ENCODE measurements at places on chromosomes 2 and 18.

- no peak for DNase-seq
Measured at GRCh38 chr2:176583607-176584006, 314.4 kb downstream of the MTX2 start.

DNA sequence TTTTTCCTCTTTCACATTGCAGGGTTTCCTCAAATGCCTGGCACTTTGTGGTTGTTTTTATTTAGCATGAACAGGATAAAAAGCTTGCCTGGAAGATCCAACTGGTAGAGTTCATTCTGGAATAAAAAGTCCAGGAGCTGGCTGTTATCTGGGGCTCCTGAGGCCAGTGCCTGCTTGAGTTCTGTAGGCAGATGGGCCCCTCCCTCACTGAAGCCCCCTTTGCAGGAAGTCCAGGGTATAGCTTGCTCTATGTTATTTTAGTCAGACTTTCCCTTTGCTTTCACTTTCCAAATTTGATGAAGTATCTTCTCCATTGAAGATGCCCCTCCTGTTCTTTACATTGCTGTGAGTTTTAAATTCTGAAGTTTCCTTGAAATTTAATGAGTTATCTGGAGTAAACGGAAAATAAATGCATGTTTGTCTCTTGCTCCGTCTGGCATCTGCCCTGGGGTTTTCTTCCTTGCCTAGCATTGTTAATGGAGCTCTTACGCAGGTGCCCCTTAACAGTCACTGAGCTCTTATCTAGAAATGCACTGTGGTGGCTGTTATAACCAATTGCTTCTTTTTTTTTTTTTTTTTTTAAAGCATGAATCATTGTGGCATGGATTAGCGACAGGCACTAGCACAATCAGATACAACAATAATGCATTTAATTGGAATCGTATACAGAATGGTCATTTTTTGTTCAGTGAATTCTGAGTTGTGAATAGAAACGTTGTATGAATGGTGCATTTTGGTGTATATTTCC lies 27.0 kb upstream of the LPIN1 start:
- no peak for DNase-seq

DNA sequence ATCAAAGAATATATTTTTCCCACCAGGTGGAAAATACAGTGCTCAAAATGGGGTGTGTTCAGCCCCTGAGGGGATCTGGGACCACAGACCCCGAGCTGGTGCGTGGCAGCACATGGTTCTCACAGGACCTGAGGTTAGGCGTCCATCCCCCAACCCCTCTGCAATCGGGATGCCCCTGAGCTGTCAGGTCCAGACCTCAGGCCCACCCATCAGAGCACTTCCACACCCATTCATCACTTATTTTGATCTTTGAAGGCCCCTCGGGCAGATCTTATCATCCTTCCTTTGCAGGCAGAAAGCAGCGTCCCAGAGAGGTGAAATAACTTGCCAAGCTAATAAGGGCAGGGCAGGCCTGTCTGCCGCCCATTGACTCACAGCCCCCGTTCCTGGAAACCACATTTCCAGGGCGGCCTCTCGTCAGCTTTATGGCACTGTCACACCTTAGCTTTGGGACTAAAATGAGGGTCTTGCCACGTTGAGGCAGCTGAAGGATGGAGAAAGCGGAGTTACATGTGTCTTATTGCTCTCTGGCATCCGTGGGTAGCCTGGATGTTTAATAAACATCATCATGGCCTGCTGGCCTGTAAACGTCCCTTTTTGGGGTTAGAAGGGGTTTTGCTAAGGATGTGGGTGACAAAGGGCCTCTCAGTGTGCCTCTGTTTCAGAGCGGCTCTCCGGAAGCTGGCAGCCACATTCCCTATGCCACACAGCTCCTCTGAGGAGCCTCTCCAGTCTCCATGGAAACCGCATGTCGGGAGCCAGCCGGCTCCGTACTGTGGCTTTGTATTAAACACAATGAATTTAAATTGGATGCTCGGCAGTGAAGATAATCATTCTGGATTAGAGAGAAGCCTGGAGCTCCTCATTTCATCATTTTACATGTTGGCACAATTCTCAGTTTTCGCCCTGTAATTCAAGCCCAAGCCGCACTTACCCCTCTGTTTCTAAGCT lies 58.3 kb upstream of the MAPRE3 start:
- peak; percentile 64 for DNase-seq

DNA sequence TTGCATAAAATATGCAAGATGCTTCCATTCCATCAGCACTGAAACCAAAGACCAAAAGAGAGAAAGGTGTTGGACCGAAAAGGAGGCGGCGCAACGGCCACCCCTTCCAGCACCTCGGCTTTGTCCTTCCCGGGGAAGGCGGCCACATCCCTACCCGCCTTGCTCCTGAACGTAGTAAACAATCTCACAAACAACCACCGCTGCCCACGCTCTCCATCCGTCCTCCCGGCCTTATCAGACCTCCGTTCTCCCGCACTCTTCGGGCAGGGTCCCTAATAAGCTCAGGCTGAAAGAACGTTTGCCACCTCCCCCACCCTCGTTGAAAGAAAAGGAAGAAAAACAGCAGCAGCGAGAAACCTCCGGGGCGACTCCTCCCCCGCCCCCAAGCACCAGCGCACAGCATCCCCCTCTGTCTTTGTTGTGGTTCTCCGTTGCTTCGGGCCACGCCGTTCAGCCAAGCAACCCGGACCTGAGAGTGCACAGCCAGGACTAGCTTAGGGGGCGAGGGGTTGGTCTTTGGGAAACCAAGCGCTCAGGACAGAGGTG lies 4.4 kb downstream of the EVX2 start:
- peak; percentile 63 for DNase-seq

- DNase-seq, result no peak
Measured at GRCh38 chr2:74708883-74709282, 54.8 kb downstream of the SEMA4F start.

GRCh38 chr2:168543037-168543436 lies 87.0 kb downstream of the CERS6 start:
- DNase-seq, result no peak

DNA sequence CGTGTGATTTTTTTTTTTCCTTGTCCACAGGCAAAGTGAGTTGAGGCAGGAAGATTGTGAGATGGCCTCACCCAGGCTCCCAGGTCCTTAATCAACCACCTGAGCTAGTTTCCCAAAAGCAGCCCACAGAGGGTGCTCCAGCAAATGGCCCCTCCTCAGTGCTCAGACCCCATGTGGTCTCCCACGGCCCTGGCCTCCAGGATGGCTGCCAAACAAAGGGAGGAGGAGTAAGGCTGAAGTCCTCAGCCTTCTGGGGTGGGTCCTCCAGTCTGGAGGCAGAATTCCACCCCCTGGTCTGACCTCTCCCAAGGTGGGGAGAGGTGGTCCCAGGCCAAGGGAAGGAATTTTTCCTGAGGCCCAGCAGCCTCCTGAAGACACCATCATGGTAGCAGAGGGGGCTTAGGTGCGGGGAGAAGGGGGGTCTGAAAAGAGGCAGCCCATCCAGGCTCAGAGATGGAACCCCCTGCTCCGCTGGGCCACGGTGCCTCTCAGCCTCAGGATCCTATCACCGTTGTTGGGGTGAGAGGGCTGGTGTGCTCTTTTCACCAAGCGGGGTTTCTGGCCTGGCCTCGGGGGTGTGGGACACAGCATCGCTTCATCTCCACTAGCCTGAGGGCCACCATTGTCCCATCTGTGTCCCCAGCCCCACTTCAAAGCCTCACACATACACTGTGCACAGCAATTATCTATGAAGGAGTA lies 2.3 kb downstream of the NGEF start:
- no peak for DNase-seq

GRCh38 chr2:29583104-29583503 lies 338.3 kb downstream of the ALK start:
- DNase-seq, result no peak

GRCh38 chr18:23743733-23744333 lies 54.6 kb downstream of the LAMA3 start:
- no peak for DNase-seq

DNA sequence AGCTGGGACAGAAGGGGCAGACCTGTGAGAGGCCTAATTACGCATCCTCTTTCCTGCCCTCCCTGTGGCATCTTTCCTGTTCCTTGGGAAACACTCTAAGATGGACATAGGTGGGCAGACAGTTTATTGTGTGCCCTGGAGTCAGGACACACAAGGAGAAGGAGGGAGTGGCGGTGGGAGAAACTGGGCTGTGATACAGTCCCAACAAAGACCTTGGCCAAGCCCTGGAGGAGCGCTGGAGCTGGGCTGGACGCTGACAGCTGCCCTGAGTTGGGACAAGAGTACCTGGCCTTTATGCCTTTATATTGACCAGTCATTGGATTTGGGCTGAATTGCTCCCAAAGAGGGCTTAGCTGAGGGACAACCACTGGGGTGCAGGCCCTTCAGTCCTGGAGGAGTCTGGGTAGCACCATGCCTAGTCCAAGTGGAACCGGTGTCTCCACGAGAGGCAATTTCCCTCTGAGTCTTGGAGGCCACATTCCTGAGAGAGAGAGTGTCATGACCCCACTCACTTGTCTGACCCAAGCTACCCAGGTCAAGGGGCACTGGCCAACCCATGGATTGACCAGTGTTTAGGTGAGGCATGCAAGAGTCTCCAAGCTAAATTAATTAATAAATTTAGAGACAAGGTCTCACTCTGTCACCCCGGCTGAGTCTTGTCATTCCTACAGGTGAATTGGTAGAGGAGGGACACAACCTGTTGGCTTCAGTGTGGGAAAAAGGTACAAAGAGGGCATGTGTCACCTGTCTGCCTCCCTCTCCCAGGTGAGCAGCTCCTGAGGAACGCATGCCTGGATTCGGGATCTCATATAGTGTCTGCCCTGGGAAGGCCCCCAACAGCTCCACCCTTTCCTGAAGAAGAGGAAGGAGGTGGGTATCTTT lies 107.1 kb upstream of the ST3GAL5 start:
- DNase-seq, result peak; percentile 17

GRCh38 chr2:97844311-97844859 lies 131.0 kb downstream of the ZAP70 start:
- no peak for DNase-seq

GRCh38 chr2:79855264-79856006 lies 342.6 kb downstream of the CTNNA2 start:
- DNase-seq, result peak; percentile 61

DNA sequence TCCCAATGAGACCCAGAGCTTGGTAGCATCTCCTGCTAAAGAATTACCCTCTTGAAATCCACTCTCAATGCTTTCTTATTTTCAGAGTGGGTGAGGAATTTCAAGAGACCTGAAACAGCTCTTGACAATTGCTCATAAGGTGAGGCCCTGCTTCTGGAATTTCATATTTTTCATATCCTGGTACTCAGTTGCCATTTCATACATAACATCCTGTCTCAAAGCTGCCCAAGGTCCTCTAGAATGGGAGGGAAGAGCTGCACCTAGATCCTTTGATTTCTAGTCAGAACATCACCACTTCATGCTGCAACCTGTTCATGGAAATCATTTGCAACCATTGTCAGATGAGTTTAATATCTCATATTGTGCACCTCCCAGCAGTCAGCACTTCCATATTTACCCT lies 404.8 kb upstream of the GALNT5 start:
- DNase-seq, result no peak

GRCh38 chr2:215870986-215871385 lies 142.4 kb downstream of the MREG start:
- DNase-seq, result peak; percentile 43

- no peak for DNase-seq
Measured at GRCh38 chr2:74759986-74760385, 73.9 kb upstream of the HK2 start.

All from H9 (cell line).